Stimulated activated CD4-positive, alpha-beta T cell treated with anti-CD3 and anti-CD28 coated beads, Interleukin-15, amount 100 ng/mL, for 24 hours (primary cell): ENCODE measurements at places on chromosomes 12 and 14.

DNA sequence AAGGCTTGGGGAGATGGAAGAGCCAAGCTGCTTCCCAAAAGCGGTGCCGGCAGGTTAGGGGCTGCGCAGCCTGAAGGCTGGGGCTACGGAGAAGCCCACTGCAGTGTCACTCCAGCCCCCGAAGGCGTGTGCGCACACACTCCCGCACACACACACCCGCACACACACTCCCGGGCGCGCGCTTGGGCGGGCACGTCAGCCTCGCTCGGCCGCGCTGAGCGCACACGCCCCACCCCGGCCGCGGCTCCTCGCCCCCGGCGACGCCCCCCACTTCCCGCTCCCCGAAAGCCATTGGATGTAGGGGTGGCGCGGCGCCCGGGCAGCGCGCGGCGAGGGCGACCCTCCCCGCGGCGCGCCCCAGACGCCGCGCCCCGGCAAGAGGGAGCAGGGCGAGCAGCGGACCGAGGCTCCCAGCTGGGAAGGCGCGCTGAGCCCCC lies at the start of gene KCNK10:
TSS of gene KCNK10 (minus strand) at position 184 of the 437 bp plus-strand sequence. CDS start 471 bp downstream, outside the sequence.
- no peak for DNase-seq

DNA sequence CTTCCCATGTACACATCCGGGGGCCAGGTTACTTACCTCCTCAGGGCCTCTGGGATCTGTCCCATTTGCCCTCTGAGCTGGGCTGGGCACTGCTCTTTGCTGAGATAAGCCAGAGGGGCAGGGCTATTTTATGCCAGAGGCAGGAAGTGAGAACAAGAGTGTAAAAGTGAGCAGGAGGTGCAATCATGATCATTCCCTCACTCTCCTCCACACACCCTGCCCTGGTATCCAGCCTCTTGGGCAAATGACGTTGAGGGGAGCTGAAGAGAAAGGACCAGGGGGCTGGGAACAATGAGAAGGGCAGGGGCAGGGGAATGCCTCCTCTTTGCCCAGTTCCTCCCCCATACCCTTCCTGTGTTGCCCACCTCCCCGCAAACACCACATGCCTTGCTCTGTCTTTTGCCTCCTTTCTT lies 4.2 kb downstream of the LPAR5 start:
- DNase-seq = no peak

DNA sequence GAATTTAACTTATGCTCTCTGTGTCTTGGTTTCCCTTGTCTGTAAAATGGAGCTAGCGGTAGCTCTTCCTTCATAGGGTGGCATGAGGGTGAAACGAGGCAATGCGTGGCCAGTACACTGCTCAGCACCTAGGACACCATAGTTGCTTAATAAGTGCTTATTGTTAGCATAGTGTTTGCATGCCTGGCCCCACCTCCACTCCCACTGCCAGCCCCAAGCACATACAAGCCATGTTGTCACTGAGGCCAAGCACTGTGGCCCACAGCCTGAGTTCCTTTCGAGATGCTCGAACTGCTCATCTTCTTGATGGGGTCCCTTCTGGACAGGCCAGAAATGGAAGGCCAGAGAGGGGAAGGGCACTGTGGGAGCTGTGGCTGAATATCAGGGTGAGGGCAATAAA lies 839 bp downstream of the FICD start:
- peak; percentile 22 for DNase-seq

DNA sequence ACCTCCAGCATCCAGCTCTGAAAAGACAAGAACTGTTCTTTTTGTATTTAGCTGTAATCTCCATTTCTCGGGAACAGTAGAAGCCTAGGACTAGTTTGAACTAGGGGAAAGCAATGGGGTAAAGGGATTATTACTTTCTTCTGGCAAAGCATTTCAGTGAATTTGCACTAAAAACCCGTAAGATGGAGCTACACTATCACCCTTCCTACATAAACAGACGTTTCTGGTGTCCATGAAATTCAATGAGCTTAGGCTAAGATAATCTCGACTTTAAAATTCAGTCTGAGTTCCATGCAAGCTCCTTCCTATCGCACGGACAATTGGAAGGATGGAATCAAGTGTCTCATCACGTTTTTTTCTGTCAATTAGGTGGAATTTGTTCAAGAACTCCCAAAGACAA lies 24.0 kb downstream of the ACSM4 start:
- no peak for DNase-seq

GRCh38 chr14:61673305-61673704 lies 22.0 kb upstream of the HIF1A start:
- no peak for DNase-seq

DNA sequence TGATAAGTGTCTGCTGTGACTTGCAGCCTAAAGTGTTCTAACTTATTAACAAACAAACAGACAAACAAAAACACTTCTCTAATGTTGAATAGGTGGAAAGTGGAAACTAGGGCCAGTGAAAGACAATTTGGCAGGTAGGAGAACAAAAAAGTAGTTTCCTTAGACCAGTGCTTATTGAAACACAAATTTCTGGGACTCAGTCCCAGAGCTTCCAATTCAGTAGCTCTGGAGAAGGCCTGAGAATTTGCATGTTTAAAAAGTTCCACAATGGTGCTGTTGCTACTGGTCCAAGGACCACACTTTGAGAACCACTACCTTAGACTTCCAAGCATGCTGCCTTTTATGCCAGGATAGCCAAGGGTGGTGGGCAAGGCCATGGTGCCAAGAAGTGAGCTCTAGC lies 67.8 kb downstream of the AKAP6 start:
- no peak for DNase-seq

GRCh38 chr14:54369343-54369742 lies 27.5 kb upstream of the CDKN3 start:
- no peak for DNase-seq

DNA sequence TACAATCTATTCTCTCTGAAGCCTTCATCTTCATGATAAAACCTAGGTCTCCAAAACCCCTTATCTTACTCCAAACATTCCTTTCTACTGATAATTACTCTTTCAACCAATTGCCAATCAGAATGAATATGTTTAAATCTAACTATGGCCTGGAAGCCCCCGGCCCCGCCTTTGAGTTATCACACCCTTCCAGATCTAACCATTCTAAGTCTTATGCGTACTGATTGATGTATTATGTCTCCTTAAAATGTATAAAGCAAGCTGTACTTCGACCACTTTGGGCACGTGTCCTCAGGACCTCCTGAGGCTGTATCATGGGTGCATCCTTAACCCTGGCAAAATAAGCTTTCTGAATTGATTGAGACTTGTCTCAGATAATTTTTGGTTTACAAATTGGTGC lies 14.4 kb downstream of the PABPN1 start:
- DNase-seq = no peak

DNA sequence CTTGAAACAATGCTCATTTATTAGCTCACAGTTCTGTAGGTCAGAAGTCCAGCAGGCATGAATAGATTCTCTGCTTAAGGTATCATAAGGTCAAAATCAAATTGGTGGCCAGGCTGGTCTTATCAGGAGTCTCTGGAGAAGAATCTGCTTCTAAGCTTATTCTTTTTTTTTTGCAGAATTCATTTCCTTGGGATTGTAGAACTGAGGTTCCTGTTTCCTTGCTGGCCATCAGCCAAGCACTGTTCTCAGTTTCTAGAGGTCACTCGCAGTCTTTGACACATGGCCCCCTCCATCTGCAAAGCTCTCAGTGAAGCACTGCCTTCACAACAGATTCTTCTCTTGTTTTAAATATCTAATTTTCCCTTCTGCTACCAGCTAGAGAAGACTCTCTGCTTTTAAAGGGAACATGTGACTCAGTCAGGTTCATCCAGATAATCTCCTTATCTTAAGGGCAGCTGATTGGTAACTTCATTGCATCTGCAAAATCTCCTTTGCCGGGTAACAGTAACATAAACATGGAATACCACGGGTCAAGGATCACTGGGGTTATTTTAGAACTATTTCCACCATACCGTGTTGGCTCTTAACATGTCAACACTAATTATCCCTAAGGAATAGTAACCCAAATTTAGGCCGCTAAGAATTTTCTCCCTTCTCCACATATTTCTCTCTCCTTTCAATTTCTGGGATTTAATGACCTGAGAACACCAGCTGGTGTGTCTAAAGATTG lies 25.3 kb downstream of the RHOJ start:
- DNase-seq = no peak

DNA sequence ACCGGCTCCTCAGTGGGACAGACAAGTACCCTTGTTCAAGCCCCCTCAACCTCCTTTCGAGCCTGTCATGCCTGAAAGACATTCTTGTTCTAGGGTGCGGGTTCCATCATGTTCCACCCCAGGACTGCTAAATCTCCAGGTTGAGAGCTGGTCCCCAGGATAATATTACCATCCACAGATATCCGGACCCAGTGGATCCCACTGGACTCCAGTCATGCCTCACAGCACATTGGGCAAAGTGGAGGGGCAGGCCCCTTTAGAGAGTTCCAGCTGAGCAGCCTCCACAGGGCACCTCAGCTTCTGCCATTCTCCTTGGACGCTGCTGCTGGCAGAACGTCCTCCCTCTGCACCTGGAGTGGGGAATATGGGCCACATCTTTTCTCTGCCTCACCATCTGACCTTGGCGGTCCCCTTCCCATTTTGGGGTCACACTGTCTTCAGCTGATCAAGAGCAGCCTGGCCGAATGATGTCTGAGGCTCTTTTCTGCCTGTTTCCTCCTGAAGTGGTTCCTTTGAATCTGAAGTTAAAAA lies 137.4 kb downstream of the BCL11B start:
- no peak for DNase-seq

GRCh38 chr12:103586132-103586531 lies 941 bp upstream of the STAB2 start:
- no peak for DNase-seq

GRCh38 chr12:27780612-27781408 lies 774 bp upstream of the MANSC4 start:
- peak; percentile 50 for DNase-seq

- DNase-seq = no peak
These were observed 14.0 kb upstream of the CPSF6 start for GRCh38 chr12:69225251-69225910.

- no peak for DNase-seq
These were observed 66.8 kb upstream of the CFL2 start for GRCh38 chr14:34781242-34781641.

GRCh38 chr12:117143008-117143532 lies 43.9 kb upstream of the TESC start:
- DNase-seq = no peak

DNA sequence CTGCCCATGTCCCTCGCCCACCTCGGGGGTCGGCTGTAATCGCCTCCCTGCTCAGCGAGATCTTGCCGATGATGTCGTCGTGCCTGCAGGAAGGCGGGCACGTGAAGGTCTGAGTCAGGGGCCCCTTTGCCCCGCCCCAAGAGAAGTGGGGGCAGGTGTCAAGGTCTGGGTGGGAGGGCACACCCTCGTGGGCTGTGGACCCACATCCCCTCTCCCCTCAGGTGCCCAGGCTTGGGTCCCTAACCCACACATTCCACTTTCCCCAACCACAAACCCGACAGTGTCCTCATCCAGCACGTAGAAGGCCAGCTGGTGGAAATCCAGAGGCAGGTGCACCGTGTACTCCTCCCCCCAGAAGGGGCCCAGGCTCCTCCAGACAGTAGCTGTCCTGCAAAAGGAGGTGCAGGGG lies 7.8 kb downstream of the RASAL1 start:
- DNase-seq = no peak

DNA sequence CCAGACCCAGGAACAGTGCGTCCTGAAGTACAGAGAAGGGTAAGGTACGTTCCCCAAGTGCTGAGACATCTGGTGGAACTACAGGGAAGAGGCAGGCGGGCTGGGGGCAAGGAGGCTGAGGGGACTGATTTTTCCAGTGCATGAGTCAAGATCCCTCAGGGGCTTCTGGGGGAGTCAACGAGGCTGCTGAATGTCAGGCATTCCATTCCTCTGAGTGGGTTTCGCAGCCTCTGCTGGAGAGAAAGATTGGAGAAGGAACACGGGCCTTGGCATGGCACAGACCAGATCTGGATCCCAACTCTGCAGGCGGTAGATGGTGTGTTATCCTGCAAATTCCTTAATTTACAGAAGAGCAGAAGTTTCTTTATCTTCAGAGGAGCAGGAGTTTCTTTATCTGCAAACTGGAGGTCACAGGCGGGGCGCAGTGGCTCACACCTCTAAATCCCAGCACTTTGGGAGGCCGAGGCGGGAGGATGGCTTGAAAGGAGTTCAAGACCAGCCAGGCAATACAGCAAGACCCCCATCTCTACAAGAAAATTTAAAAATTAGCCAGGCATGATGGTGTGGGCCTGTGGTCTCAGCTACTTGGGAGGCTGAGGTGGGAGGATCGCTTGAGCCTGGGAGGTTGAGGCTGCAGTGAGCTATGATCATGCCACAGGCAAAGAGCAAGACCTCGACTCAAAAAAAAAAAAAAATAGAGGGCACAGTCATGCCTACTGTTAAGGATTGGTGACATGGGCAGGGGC lies 132.6 kb upstream of the MAP1LC3B2 start:
- DNase-seq = no peak

- DNase-seq = no peak
These were observed 174.5 kb upstream of the CNOT2 start for GRCh38 chr12:70068743-70069142.

DNA sequence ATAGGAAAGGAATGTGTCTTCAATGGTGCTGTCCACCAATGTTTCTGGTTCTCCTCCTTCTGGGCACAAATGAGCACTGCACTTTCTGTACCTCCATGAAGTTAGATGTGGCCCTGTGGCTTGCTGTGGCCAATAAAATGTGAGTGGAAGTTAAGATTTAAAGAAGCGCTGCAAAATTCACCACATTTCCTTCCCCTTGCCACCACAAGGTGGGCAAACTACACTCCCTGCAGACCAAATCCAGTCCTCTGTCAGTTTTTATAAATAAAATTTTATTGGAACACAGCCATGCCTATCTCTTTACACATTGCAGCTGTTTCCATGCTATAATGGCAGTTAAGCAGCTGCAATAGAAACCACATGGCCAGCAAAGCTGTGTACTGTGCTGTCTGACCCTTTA lies 141.4 kb upstream of the TMPO start:
- DNase-seq = no peak
